Naive thymus-derived CD8-positive, alpha-beta T cell (primary cell): ENCODE measurements at places on chromosomes 11 and 22.

DNA sequence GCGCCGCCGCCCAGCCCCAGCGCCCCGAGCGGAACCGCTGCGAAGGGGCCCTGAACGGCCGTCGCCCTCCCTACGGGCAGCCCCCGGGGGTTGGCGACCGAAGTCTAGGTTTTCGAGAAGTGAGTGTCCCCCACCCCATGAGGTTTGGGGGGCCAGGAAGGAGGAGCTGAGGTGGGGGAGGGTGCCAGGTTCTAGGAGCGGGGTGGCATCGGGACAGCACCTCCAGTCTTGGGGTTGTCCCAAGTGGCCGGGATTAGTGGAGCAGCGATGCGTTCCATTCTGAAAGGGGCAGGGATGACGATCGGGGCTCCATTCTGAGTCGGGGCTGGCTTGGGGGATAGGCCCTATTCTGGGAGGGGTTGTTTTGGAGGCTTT lies 408 bp downstream of the PPP2R5B start:
- no peak for DNase-seq

- DNase-seq, result no peak
These were observed 23.4 kb downstream of the CACNA1I start for GRCh38 chr22:39593931-39594285.

DNA sequence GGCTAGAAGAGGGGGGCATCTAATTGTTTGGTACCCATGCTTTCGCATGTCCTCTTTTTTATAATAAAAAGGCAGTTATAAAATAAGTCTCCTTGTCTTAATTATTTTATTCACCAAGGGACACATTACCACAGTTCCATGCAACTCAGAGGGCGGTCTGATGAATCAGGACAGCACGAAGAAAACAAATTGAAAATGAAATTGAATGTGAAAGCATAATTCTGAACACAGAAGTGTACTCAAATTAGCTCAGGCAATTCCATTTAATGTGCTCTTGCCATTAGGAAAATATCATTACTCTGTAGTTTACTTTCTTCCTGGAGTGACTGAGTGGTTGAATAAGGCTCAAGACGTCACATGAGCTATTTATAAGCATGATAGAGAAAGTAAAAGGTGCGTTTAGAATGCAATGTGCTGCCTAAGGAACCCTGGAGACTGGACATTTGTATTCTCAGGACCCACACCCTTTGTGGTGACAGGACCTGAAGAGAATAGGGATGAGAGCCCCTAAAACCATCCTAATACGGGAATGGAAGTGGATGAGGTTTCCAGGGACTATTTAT lies 59.6 kb downstream of the MTNR1B start:
- no peak for DNase-seq

GRCh38 chr11:9201372-9202162 lies 63.6 kb downstream of the DENND5A start:
- no peak for DNase-seq

- DNase-seq, result no peak
These were observed 217.9 kb downstream of the DSCAML1 start for GRCh38 chr11:117579161-117579560.
